Endothelial cell (in vitro differentiated cells): ENCODE measurements at places on chromosomes 12 and 14. TPM values are rescaled to one million over a fixed set of nuclear protein-coding genes. Genes with fewer than 3 reads are reported as not detected.

- no peak for DNase-seq
- no peaks in the 10 kb centered on the region for H3K36me3 ChIP-seq
- H3K27ac ChIP-seq, result no peak overlapping the region
- peaks cover 6% of the 10 kb centered on the region for H3K4me1 ChIP-seq
Measured at GRCh38 chr14:72256055-72256454, 323.8 kb downstream of the RGS6 start.

GRCh38 chr12:129193263-129193871 is 340.1 kb downstream of the GLT1D1 start:
- DNase-seq, result no peak
- no peaks in the 10 kb centered on the region for H3K4me1 ChIP-seq
- H3K36me3 ChIP-seq, result peaks cover 17% of the 10 kb centered on the region
- H3K27me3 ChIP-seq, result peaks cover 7% of the 10 kb centered on the region
- H3K27ac ChIP-seq, result no peak overlapping the region

DNA sequence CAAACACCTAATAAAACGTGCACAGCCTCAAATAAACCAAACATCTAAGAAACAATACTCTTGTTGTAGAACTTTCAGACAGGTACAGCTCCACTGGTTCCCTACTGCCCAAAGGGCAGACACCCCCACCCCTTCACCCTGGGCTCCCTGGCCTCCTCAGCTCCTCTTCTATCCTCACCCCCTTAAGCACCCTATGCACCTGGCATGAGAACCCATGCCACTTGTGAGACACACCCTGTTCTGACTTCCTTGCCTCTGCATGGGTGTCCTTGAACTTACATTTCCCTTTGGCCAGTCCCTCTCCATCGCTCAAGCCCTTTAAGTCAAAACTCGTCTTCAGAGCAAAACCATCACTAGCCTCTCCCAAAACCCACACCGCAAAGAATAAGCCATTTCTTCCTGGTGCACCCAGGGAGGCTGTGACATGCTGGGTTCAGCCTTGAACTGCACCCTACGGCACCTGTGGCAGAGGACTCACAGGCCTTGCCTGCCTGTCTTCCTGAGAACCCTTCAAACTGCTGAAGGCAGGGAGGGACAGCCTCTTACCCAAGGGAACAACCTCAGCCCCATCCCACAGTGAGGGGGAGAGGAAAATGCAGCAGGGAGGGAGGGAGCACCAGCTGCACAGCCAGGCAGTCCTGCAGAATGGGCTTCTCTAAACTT is 12.6 kb upstream of the ACTR6 start:
- no peak overlapping the region for H3K27ac ChIP-seq
- H3K36me3 ChIP-seq, result no peaks in the 10 kb centered on the region
- DNase-seq, result no peak
- peaks cover 8% of the 10 kb centered on the region for H3K27me3 ChIP-seq
- peak overlapping the region; percentile 6 for H3K4me3 ChIP-seq
- peaks cover 3% of the 10 kb centered on the region for H3K4me1 ChIP-seq

DNA sequence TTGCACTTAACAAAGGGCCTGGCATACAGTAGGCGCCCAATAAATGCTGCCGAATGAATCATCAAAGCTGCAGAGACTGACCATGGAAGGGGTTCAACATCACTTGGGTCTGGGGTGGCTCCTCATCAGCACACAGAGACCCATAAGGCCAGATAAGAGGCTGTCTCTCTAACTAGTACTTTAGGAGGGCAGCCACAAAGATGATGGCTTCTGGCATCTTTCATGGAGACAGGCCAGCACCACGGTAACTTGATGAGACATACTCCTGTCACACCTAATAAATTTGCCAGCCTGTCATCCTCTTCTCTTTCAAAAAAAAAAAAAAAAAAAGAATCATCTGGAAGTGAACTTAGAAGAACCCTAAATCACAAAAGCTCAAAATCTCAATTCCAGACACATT is 3.4 kb downstream of the PRIMA1 start:
- H3K36me3 ChIP-seq, result peaks cover 4% of the 10 kb centered on the region
- DNase-seq, result no peak
- peaks cover 7% of the 10 kb centered on the region for H3K4me1 ChIP-seq
- no peak overlapping the region for H3K27ac ChIP-seq
- peaks cover 16% of the 10 kb centered on the region for H3K27me3 ChIP-seq
- no peak overlapping the region for H3K4me3 ChIP-seq

The ABCC9 gene
- 1.2 TPM for total RNA-seq
